ENCODE measurements at places on chromosomes 4 and X. TPM values are rescaled to one million over a fixed set of nuclear protein-coding genes. Genes with fewer than 3 reads are reported as not detected.

The ZDHHC15 gene
- 9.6 TPM for total RNA-seq

The TLR3 gene
- 0.74 TPM for total RNA-seq

The MXRA5 gene
- 2.7 TPM for total RNA-seq

The LRIT3 gene
- 0.25 TPM for total RNA-seq

The TRAM1L1 gene
- total RNA-seq = 22.1 TPM

The TEX11 gene
- total RNA-seq = under 0.01 TPM

The ADH7 gene
- total RNA-seq = not detected

The SERTM2 gene
- under 0.01 TPM for total RNA-seq

The PDGFC gene
- 23.4 TPM for total RNA-seq

The NSG1 gene
- 253 TPM for total RNA-seq

The GRPR gene
- 0.74 TPM for total RNA-seq

The GUCY2F gene
- under 0.01 TPM for total RNA-seq

The SLIT2 gene
- total RNA-seq = 15.7 TPM

The ANKRD50 gene
- 99.6 TPM for total RNA-seq

The RHOXF1 gene
- not detected for total RNA-seq

The MAGEA2 gene
- not detected for total RNA-seq

The HPGDS gene
- total RNA-seq = 0.98 TPM

The NEUROG2 gene
- total RNA-seq = 25.1 TPM

The VEGFD gene
- total RNA-seq = 0.25 TPM

The CYBB gene
- 4.2 TPM for total RNA-seq

The RAI2 gene
- 3.4 TPM for total RNA-seq

The APLN gene
- total RNA-seq = 4.2 TPM

The PNMA5 gene
- total RNA-seq = 3.0 TPM

The PCDH7 gene
- 35.2 TPM for total RNA-seq

The GYPE gene
- 0.25 TPM for total RNA-seq

The GSPT2 gene
- total RNA-seq = 17.7 TPM

The STOX2 gene
- 34.7 TPM for total RNA-seq

The IBSP gene
- total RNA-seq = under 0.01 TPM

The MAGEB17 gene
- total RNA-seq = 0.25 TPM

The ZNF185 gene
- total RNA-seq = 2.5 TPM

The CCDC120 gene
- total RNA-seq = 3.0 TPM

The PHOX2B gene
- total RNA-seq = not detected

The SYTL4 gene
- total RNA-seq = 2.2 TPM

The SPRY1 gene
- 16.0 TPM for total RNA-seq

Measured in temporal lobe (tissue), 4 donors.